Stimulated activated CD4-positive, alpha-beta T cell treated with anti-CD3 and anti-CD28 coated beads, Interleukin-2, amount 100 ng/mL, for 48 hours (primary cell): ENCODE measurements at places on chromosomes 16 and 17.
A peak's percentile ranks its signal among the peaks of the same experiment; 100 is the strongest.

DNA sequence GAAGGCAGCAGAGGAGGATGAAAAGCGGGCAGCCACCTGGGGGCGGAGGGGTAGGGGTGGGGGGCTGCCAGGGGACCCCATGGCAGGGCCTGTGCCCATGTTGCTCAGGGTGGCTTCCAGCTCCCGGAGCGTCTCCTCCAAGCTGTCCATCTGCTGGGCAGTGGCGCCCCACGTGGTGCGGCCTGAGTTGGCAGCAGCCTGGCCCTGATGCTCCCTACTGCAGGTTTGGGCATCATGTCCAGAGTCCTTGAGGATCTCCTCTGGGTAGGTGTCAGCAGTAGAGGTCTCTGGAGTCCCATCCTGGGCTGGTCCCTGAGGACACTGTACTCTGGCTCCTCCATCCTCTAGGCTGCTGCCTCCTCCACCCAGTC, 60.9 kb downstream of the SRCIN1 start:
- no peak for DNase-seq

DNA sequence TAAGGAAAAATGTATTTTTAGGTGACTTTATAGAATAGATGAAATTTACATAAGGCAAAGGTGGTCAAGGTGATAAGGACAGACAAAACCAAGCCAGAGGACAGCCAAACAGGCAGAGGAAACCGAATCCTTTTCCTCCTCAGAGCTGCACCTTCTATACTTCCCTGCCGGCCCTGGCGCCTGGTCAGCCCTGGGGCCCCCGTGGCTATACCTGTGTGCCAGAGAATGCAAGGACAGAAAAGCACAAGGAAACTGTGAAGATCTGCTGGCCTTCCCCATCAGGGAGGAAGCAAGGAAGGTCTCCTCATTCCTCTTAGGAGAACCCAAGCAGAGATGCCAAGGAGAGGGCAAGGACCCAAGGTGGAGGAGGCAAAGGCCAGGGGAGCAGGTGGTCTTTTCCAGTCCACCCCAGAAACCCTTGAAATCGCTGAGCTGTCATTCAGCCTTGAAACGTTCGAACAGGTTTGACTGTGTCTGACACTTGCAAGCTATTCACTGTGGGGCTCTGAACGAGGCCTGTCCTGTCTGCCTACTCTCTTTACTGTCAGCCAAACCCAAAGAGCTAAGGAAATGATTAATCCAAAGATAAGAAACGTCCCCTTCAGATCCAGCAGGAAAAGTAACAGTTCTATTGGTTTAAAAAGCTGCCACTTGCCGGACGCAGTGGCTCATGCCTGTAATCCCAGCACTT, 114.4 kb downstream of the XYLT1 start:
- DNase-seq: no peak

DNA sequence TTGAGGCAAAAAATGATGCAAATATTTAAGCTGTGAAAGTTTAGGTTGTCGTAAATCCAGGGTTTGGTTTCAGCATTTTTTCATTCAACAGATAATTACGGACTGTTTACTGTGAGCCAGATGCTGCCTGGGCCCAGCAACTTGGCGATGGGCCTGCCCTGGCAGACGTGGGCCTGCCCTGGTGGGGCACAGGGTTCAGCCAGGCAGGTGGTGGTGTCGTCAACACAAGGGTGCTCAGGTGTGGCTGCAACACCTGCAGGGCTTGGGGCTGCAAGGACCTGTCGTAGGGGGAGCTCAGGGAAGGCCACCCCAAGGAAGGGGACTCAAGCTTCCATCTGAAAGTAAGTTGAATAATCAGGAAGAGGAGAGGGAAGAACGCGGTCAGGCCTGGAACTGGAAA, 15.1 kb downstream of the ZC3H18 start:
- no peak for DNase-seq

GRCh38 chr17:36506249-36506826, 19.9 kb downstream of the ZNHIT3 start:
- no peak for DNase-seq

- DNase-seq: no peak
Measured at GRCh38 chr17:27240802-27241155, 53.1 kb upstream of the WSB1 start.

DNA sequence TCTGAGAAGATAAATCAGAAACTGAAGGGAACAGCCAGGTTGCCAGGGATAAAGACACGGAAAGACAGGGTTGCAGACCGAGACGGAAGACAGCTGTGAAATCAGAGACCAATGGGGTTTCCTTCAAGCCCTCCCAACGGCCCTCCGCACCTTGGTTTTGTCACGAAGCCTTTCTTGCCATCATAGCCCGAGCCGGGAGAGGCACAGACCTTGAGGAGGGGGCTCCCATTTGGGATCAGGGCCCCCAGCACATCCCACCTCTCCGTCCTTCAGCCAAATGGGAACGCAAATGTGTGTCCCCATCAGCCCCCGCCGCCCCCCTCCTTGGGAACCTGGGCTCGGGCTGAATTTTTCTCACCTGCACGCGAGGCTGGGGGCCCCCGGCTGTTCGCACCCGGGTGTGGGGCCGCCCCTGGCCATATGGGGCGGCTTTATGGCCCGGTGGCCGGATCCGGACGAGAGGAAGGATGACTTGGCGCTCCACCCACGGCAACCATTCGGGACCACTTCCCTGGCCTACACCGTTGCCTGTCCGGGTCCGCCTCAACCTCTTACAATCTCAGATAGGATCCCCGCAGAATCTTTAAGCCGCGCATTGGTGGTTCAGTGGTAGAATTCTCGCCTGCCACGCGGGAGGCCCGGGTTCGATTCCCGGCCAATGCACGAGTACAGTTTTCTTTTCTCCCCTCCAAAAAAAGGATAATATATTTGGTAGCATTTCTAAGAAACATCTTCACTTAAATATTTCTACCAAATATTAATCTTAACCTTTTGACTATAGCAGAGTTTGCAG, 1.4 kb upstream of the HES7 start:
- DNase-seq: peak; percentile 97

DNA sequence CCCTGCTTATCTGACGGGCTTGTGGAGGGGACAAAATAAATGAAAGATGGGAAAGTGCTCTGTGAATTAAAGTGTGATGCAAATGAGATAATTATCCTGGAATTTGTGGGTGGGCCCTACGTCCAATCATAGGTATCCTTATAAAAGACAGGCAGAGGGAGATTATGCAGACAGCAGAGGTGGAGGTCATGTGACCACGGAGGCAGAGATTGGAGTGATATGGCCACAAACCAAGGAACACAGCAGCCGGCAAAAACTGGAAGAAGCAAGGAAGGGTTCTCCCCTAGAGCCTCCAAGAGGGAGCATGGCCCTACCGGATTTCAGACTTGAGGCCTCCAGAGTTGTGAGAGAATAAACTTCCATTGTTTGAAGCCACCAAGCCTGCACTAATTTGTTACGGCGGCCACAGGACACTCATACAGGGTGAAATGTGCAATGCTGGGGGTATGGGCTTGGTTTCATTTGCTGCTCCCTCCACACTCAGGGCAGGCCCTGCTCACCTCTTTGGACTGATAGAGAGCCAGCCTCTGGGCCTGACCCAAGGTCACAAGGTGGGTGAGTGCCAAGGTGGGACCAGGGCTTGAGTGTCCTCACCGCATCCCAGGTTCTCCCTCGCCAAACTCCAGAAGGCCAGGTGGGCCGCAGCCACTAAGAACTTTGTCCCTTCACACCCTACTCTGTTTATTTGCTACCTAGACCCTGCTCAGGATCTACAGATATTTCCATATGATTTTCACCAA, 149.6 kb upstream of the TNRC6C start:
- no peak for DNase-seq

- DNase-seq: peak; percentile 39
Measured at GRCh38 chr17:77741109-77741508, 217.4 kb upstream of the TNRC6C start.
